ENCODE measurements at places on chromosomes 12 and 14.

- DNase-seq = no peak
Observed at GRCh38 chr12:108567406-108568337, 5.3 kb downstream of the ISCU start.

DNA sequence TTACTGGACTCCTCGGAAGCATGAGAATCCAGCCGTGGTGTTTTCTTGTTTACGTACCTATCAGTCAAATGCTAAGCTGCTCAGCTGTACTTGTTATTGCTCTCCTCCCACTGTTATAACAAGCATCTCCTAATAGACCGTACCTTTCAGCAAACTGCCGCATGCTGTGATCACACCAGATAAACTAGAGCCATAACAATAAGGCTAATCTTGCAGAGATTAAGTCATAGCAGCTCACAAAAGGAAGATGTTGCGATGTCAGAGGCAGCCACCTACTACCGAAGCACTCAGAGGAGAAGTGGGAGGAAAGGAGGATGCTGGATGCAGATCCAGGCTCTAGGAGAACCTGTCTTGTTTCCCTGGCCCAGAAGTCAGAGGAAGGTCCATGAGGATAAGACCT, 196.0 kb downstream of the GALC start:
- no peak for DNase-seq

DNA sequence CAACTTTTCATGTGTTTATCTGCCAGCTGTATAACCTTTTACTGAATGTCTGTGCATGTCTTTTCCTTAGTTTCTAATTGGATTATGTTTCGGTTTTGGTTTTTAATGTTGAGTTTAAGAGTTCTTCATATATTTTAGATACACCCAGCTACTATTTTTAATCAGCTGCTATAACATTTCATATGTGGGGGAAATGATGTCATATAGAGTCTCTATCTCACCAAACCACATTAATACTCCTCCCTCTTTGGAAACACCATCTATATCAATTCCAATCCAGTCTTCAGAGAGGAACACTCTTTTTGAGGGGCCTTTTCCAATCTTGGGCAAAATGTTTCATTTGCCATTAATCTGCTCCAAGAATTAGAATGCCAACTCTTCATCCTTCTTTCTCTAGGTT, 28.5 kb upstream of the GCH1 start:
- no peak for DNase-seq

DNA sequence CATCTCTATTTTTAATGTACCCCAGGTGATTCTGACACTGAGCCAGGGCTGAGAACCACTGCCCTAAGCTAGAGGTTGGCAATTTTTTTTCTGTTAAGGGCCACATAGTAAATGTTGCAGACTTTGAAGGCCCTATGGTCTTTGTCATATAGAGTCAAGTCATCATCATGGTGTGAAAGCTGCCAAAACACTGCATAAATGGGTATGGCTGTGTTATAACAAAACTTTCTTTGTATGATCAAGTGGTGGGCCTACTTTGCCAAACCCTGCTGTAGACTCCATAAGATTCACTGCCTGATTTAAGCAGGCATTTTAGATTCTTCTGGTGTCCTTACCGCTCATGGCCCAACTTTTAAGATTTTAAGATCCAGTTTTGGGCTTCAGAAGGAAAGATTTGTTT, 76.8 kb downstream of the CLMN start:
- no peak for DNase-seq

- no peak for DNase-seq
Observed at GRCh38 chr14:88829685-88830302, 5.3 kb downstream of the TTC8 start.

DNA sequence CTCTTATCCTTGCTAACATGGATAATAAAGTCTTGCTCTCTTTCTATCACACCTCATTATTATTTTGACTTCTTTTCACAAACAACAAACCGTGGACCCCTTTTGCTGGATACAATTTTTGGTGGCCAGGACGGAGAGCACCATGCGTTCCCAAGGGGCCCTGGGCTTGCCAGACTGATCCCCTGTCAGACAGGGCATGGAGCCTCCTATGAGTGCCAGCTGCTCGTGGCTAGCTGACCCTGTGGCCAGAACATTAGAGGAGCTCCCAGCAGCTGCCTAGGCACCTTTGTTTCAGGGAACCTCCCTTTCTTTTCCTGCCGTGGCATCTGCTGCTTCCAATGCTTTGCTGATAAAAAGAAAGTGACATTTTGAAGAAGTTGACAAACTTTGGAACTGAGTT, 12.5 kb upstream of the CAND1 start:
- no peak for DNase-seq

DNA sequence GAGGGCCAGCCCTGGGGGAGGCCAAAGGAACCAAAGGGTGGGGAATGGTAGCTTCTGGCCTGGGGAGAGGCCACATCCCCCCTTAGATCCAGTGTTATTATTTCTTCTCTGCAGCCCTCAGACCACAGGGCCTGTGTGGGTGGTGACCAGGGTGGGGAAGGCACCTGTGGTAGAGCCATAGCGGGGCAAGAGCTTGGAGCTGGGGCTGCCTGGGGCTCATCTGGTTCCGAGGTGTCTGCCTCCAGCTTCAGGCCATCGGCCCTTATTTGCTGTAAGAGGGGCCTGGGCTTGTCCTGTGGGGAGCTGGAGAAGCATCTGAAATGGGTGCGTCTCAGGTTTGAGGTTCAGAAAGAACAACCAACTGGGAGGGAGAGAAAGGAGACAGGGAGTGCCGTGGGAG, 2.1 kb upstream of the B3GNT4 start:
- DNase-seq = no peak

GRCh38 chr14:70140614-70141013, 48.1 kb downstream of the SLC8A3 start:
- DNase-seq = no peak

- DNase-seq = no peak
Observed at GRCh38 chr14:36517242-36518030, 2.6 kb downstream of the NKX2-1 start.
